Forelimb muscle (tissue), 1 donor: ENCODE measurements at places on chromosomes 11 and 22. TPM values are rescaled to one million over a fixed set of nuclear protein-coding genes. Genes with fewer than 3 reads are reported as not detected.

Gene GLB1L2
- 0.47 TPM for polyA plus RNA-seq

DNA sequence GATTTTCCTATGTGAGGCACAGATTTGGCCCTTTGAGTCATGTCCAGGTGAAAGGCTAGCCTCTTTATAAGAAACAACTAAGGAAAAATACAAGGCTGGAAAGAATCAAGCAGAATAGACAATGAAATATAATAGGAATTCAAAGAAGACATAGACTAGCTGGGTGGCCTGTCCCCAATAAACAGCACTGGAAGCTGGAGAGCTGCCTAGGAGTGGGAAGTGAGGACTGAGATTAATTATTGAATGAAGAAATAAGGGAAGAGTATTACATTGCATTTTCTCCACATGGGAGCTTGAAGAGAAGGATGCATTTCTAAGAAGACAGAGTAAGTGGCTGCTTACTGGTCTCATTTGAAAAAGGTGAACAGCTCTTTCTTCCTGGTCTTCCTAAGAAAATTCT lies 100.0 kb downstream of the CCDC34 start:
- no peak for DNase-seq

- DNase-seq: no peak
These were observed 492 bp upstream of the LUZP2 start for GRCh38 chr11:24496386-24496735.

DNA sequence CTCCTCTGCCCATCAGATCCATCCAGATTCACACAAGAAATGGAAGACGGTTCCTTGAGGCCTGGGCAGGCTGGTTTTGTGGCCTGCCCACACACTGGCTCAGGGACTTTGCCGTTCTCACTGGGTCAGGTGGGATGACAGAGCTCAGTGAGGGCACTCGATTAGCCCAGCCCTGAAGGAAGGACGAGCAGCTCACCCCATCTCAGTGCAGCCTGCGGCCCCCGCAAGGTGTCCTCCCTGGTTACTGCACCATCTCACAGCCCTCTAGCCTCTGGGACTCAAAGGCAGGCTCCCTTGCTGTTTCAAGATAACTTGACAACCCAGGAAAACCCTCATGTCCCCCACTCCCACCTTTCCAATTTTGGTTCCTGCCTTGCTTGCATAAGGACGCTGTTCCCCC lies 4.2 kb downstream of the SLC16A8 start:
- no peak for DNase-seq

DNA sequence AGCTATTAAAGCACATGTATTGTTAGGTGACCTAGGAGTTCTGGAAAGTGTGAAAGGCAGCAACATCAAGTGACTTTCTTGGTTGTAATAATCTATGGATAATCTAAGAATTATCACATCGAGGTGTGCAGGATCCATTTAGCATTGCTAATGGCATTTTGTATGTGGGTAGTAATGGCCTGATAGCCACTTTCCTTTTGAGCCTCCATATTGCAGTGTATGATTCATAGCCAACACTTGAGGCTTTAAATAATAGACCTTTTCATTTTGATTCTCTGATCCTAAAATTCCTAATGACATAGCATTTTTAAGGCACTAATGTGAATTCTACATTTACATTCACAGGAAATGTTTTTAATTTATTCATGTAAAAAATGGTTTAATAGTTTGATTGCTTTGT lies 759.4 kb downstream of the NELL1 start:
- no peak for DNase-seq

Gene ST3GAL4
- 27.2 TPM for polyA plus RNA-seq

Gene MMP27
- not detected for polyA plus RNA-seq
